ENCODE measurements at places on chromosomes 4 and X.

DNA sequence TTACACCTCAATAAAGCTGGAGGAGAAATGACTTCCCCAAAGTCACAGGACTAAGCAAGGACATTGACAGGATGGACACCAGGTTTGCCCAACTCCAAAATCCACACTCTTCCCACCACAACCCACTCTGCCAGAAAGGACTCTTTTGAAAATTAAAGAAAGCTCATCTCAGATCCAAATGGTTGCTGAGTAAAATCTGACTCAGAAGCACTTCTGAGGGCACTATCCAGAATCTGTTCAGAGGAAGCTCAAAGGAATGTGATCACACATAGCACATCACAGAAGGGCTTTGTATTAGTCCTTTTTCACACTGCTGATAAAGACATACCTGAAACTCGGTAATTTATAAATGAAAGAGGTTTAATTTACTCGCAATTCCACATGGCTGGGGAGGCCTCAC lies 155.5 kb downstream of the RAB28 start:
- no peak for DNase-seq

DNA sequence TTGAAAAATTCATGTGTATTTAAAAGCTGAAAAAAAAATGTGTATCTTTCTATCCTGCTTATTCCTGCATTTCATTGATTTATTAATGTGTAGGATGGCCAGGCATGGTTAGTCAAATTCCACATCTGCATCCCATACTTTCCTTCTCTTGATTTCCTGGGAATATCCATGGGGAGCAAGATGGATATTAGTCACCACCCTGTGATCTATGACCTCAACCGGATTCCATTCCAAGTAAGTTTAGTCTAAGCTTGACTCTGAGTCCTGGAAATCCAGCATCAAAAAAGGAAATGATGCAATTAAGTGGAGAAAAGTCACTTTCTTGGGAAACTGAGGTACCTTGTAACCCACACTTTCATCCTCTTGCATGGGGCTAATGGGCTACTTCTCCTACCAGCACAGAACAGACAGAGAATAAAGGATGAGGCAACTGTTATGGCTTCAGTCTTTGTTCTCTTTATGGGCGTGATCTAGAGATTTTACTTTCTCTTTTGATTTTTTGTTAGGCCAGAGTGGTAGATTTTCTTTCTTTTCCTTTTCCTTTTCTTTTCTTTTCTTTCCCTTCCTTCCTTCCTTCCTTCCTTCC lies 17.1 kb upstream of the BEX4 start:
- DNase-seq, result no peak

DNA sequence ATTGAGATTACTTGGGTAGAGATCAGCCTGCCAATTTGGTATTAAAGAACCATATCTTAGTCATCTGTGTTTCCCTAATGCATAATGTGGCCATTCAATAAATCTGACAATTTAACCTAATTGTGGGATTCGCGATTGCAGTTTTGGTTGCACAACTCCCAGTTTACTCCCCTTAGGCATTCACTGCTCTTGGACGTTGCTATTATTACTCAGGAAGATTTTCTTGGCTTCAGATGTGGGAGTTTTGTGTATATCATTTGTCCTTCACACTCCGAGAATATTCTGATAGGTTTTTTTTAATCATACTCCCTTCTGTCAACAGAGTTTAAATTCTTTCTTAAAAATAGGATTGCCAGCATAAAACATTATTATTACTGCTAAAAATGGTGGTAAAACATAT lies 22.0 kb upstream of the TRPC3 start:
- no peak for DNase-seq

DNA sequence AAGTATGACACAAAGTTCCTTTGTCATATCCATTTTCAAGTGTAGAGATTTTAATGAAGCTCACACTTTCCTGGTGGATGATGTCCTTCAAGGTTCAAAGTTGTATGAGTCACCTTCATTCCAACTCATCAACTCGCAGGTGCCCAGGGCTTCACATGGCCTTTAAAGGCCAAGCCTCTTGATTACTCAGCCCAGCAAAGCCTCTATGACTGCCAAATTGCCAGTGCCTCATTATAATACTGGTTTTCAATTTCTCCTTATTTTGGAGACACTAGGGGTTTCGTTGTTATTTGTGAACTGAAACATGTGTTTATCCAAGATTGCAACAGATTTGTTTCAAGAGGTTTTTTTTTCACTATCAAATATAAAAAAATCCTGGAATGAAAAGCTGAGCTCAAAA lies 45.9 kb upstream of the PPP3CA start:
- peak; percentile 48 for DNase-seq

GRCh38 chr4:185708348-185708747 lies 103.6 kb downstream of the SORBS2 start:
- DNase-seq, result no peak
